Activated CD4-positive, alpha-beta memory T cell treated with anti-CD3 and anti-CD28 coated beads, Interleukin-2, amount 10 ng/mL, durations not matched to agents 7 days and 5 days (primary cell): ENCODE measurements at places on chromosomes 1 and 21.

GRCh38 chr1:114339379-114339778, 171.6 kb downstream of the TRIM33 start:
- DNase-seq = no peak

DNA sequence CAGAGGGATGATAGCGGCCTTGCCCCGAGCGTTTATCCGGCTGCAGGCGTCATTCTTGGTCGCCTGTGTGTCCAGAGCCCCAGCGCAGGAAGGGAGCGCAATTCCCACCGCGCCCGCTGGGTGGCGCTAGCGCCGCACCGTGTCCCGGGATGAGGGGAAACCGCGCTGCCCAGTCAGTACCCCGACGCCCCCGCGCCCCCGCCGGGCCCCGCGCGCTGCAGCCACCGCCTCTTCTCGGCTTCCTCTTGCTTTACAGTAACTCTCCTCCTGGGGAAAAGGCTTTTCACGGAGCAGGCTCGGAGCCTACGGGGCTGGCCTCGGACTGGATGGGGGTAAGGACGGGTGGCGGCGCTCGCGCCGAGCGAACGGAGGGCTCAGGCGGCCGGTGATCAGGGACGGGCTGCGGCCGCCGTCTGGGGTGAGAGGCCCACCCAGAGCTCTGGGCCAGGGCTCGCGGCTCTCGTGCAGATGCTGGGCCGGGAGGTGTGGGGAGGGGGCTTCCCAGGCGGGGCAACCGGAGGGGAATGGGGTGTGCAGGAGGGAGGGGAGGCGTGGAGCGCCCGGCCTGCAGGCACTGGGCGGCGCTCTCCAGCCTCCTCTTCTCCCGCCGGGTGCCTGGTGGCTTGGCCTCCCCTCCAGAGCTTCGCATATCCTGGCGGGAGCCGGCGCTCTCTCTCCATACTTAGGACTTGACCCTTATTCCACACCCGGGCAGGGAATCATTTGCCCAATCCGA, 29.8 kb downstream of the TEX35 start:
- peak; percentile 87 for DNase-seq

DNA sequence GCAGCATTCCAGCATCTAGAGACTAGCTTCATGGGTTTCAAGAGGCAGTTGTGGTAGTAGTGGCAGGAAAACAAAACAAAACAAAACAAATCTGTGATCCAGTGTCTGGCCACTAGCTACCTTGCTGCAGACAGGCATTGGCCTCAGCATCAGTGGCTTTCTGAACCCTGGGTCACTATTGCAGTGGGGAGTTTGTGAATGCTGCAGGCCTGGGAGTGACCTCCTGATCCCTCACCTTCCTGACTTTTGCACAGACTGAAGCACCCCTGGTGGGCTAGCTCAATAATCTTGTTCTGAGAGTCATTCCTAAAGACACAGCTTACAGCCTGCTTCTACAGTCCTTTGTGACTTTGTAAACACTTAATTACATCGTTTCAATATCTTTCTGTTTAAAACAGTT, 24.9 kb upstream of the APCS start:
- DNase-seq = no peak

DNA sequence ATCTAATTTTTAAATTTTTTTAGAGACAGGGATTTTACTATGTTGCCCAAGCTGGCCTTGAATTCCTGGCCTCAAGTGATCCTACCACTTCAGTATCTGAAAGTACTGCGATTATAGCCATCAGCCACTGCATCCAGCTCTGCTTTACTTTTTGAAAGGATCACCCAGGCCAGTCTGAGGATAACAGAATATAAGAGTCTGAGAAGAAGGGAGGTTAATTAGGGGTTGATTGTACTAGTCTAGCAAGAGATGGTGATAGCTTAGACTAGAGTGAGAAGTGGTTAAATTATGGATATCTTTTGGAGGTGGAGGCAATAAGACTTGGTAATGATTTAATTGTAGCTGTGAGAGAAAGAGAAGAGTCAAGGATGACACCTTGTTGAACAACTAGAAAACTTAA, 32.2 kb downstream of the PHACTR4 start:
- DNase-seq = no peak

DNA sequence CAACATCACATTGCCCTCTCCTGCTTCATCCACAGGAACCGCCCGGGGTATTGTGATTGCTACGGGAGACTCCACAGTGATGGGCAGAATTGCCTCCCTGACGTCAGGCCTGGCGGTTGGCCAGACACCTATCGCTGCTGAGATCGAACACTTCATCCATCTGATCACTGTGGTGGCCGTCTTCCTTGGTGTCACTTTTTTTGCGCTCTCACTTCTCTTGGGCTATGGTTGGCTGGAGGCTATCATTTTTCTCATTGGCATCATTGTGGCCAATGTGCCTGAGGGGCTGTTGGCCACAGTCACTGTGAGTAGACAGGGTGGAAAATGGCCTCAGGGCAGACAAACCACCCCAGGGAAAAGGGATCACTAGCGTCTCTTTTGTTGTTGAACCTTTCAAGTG, 12.7 kb downstream of the ATP1A4 start:
- no peak for DNase-seq

DNA sequence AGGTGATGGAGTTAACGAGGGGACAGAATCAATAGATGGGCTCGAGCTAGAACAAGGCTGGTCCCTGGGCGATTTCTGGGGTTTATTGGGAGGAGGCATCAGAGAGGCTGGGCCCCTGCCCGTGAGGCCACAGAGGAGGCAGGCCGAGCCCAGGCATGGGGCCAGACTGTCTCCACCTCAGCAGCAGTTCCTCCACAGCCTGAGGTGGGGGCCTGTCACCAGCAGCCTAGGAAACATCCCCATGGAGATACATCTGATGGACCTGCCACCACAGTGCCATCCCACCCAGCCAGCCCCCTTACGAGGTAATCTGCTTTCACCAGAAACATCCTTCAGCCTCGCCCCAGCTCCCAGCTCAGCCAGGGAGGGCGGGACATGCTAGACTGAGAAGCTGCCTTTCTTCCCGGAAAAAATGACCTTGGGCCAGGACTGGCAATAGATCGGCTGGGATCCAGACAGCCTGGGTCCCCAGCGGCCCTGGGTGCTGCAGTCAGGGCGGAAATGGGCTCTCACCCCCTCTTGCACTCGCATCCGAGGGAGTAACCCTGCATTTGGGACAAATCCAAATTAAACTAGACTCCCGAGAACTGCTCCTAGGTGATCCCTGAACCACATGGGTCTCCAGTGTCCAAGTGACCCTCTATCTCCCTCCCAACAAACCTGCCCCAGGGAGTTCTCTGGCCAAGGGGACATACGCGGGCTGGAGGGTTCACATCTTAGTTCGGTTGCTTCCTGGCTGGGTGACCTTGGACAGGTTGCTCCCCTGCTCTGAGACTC, 10.0 kb upstream of the EPHA8 start:
- no peak for DNase-seq

DNA sequence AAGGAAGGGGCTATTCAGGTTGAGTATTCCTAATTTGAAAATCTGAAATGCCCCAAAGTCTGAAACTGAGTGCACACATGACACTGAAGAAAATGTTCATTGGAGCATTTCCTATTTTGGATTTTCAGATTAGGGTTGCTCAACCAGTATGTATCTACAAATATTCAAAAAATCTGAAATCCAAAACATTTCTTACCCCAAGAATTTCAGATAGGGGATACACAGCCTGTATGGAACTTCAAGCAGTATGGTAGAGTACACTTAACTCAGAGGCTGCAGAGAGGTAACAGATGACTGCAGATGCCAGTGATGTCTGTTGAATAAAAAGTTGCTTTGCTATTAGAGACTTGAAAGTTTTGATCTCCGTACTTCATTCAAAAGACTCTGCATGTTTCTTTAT, 19.0 kb downstream of the YTHDF2 start:
- DNase-seq = no peak

DNA sequence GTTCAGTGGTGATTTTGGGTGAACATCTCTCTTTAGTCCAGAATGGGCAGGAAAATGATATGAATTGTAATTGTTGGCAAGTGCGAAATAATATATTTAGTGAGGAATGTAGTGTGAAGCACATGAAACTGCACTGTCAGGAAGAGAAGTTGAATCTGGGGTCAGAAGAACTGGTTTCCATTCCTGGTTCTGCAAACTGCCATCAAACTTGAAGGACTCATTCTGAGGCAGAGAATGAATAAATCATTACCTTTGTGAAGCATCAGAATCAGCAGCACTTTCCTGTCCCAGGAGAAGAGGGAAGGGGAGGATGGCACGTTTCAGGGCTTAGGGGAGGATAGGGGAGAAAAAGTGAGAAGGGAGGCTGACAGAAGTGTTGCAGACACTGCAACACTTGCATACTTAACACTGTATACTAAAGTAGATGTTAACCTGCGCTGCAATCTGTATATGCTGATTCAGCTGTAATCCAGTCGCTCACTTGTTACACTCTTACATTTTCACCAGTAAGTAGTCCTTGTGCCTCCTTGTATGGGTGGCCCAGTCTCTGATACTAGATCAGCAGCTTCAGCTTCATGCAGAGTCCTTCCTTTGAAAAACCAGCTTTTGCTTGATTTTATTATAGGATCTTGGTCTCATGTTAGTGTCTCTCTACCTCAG, 10.5 kb upstream of the RPTN start:
- no peak for DNase-seq

DNA sequence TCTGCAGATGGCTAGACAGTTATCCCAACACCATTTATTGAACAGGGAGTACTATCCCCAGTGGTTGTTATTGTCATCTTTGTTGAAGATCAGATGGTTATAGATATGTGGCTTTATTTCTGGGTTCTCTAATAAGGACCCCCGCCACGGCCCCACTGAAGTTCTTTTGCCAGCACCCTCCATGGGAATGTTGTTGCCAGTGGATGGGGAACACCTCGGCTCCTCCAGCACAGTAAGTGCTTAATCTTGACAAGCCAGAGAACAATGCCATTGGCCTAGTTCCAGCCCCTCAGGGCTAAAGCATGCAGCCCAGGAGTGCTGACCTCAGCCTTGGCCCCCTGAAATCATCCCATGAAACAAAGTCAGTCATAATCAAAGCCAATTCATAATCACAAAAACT, 337.6 kb downstream of the AGBL4 start:
- DNase-seq = no peak

- no peak for DNase-seq
Observed at GRCh38 chr1:214966346-214966745, 116.2 kb upstream of the KCNK2 start.

GRCh38 chr1:218613105-218613504, 268.0 kb downstream of the TGFB2 start:
- no peak for DNase-seq

DNA sequence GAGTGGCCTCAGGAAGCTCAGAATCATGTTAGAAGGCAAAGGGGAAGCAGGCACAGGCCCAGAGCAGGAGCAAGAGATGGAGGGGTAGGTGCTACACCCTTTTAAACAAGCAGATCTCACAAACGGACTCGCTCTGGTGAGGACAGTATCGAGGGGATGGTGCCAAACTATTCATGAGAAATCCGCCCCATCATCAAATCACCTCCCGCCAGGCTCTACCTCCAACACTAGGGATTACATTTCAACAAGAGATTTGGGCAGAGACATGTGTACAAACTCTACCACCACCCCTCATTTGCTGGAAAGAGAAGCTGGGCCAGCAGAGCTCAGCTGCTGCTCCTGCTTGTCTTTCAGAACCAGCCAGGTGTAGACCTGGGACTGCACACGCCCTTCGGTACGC, 32.9 kb downstream of the MIS18A start:
- no peak for DNase-seq

DNA sequence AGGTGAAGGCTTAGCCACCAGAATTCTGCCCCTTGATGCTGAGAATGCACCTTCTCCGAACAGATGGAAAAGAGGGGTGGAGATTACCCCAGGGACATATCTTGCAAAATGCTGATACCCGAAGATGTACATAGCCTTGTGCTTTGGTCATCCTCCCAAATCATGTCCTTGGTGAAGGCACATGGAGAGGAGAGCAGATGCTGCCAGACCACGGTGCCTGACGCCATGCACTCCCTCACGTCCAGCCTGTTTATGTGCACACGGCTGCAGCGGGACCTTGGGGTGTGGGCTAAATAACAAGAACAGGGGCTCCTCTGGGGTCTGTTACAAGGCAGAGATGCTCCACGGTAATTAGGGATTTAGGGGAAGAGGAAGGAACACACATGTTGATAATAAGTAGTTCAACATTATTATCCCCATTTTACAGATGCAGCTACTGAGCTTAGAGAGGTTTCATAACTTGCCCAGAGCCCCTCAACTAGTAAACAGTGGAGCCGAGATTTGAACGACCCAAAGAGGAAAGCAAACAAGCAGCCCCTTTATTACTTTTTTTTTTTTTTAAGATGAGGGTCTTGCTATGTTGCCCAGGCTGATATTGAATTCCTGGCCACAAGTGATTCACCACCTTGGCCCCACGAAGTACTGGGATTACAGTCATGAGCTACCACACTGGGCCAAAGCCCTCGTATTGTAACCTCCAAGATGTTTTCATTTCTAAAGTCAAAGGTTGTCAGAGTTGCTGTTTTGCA, 12.9 kb downstream of the EPHX1 start:
- no peak for DNase-seq

GRCh38 chr1:89257041-89257440, 15.6 kb downstream of the GBP5 start:
- DNase-seq = no peak

GRCh38 chr1:16013220-16013907, 4.5 kb downstream of the HSPB7 start:
- peak; percentile 34 for DNase-seq

GRCh38 chr1:166950156-166950555, 25.2 kb downstream of the ILDR2 start:
- DNase-seq = no peak
